NCI-H1105 (cell line): ENCODE measurements at places on chromosomes 12 and 14.

DNA sequence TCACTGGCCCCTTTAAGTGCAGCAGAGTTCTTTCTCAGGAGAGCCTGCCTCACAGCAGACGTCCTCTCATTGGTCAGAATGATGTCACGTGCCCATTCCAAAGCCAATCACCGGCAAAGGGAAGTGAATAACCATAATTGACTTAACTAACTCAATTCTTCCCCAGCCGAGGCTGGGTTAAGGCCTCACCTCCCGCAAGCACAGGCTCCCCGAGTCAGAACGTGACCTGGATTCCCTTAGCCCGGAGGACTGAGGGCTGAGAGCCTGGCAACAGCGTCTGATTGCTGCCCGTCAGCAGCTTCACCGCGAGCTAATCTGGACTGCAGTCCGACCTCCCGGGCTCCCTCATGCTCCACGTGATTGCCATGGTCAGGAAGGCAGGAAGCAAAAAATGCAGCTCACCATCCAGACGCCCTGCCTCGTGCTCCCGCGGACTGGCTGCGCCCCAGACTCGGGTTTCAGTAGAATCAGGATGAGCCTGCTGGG is 92.1 kb upstream of the FZD10 start:
- no peak for DNase-seq

GRCh38 chr12:25687226-25687625 is 134.1 kb upstream of the LMNTD1 start:
- no peak for DNase-seq

- no peak for DNase-seq
These were observed 33.7 kb upstream of the AMN start for GRCh38 chr14:102888748-102889147.

DNA sequence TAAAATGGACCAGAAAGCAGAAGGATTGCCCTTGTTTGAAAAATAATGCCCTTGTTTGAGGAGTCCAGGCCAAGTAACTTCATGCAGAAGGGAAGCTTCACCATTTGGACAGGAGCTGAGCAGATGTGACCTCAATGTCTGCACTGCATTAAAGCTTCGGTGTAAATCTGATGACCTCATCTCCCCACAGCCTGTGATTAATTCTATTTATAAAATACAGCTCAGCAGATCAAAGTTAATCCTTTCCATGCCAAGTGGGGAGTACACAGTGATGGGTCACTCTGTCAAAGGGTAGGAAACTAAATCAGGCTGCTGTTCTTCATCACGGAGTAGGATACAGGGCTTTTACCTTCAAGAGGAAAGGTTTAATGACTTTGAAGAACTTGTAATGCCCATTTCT is 533.7 kb downstream of the RPS29 start:
- DNase-seq = no peak

- no peak for DNase-seq
These were observed 86.7 kb downstream of the B4GALNT3 start for GRCh38 chr12:546265-546919.

GRCh38 chr12:101050631-101051030 is 159.4 kb downstream of the SLC5A8 start:
- DNase-seq = no peak

GRCh38 chr14:93303659-93304058 is 29.2 kb downstream of the BTBD7 start:
- DNase-seq = no peak

GRCh38 chr12:116059904-116060303 is 217.6 kb downstream of the MED13L start:
- no peak for DNase-seq

GRCh38 chr12:79033788-79034187 is 169.2 kb downstream of the SYT1 start:
- no peak for DNase-seq

- DNase-seq = no peak
These were observed 6.6 kb upstream of the RAB3IP start for GRCh38 chr12:69732088-69732487.

GRCh38 chr12:130391186-130391585 is 53.5 kb downstream of the PIWIL1 start:
- DNase-seq = no peak

DNA sequence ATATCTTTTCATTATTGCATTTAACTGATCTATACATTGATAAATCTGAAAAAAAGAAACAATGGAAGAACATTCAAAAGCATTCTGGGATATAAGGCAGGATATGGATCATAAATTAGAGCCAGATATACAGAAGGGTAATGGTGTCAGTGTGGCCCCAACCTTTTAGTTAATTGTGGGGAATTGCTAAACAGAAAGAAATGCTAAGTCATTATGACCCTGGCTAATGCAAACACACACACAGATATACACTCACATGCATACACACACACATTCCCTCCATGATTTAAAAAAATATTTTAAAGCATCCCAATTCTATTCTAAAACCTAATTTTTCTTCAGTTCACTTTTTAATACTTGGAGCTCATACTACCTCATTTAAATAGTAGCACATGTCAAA is 404.5 kb downstream of the BCAT1 start:
- DNase-seq = no peak

- no peak for DNase-seq
These were observed 25.6 kb downstream of the VPS37B start for GRCh38 chr12:122870163-122870842.

DNA sequence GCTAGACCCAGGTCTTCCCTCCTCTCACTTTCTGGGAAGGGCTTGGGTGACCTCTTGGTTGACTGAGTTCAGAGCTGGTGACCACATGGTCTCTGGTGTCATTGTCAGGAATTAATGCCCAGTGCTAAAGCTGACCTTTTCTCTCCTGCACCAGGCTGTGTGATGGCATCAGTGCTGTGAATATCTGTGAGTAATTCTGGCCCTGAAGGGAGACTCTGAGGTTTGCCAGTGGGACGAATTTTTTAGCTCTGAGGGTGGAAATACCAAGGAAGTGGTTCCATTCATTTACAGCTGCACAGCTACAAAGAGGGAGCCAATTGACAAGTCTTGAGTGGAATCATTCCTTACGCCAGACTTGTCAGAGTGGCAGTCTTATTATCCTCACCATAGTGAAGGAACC is 6.2 kb upstream of the KRT86 start:
- no peak for DNase-seq

DNA sequence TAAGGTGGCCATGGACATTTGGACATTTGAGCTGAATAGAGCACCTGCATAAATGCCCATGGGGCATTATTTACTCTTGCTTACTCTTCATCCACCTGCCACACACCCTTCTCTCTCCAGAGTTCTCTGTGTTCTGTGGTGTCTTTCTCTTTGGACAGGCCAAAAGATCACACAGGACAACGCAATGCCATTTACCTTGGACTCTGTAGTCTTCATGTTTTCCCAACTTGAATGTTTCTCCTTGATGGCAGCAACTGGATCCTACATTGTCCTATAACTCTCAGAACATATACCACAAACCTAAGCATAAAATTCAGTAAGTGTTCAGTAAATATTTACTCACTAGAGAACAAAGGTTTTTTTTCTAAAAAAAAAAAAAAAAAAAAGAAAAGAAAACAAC is 41.7 kb upstream of the PTHLH start:
- no peak for DNase-seq

DNA sequence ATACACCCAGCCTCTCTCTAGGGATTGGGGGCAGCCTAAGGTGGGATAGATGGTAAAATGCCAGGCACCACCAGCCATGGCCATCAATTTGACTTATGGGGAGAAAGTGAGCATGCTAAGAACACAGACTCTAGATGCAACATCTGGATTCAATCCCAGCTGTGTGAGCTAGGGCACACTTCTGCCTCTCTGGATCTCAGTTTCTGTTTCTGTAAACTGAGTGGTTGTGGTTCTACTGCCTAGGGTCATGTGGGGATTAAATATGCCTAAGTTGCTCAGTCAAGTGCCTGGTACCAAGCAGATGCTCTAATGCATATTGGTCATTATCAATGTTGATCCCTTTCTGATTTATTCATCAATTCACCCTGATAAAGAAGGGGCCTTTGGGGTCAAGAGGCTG is 12.6 kb upstream of the OAS1 start:
- DNase-seq = no peak

DNA sequence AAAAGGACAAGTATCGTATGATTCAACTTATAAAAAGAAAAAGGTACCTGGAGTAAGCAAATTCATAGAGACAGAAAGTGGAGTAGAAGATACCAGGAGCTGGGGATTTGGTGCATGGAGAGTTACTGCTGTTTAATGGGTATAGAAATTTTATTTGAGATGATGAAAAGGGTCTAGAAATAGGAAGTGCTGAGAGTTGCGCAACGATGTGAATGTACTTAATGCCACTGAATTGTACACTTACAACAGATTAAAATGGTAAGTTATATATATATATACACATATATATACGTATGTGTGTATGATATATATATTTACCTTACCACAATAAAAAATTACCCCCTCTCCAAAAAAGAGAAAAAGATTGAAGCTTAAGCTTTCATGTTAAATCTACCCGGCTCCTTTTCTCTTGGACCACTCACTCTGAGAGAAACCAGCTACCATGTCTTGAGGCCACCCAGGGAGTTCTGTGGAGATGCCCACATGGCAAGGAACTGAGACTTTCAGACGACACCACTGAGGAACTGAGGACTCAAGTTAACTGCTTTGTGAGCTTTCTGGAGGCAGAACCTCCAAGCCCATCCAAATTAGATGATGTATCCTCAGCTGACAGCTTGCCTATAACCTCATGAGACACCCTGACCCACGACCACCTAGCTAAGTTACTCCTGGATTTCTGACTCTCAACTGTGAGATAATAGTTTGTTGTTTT is 130.0 kb upstream of the BTG1 start:
- DNase-seq = no peak

DNA sequence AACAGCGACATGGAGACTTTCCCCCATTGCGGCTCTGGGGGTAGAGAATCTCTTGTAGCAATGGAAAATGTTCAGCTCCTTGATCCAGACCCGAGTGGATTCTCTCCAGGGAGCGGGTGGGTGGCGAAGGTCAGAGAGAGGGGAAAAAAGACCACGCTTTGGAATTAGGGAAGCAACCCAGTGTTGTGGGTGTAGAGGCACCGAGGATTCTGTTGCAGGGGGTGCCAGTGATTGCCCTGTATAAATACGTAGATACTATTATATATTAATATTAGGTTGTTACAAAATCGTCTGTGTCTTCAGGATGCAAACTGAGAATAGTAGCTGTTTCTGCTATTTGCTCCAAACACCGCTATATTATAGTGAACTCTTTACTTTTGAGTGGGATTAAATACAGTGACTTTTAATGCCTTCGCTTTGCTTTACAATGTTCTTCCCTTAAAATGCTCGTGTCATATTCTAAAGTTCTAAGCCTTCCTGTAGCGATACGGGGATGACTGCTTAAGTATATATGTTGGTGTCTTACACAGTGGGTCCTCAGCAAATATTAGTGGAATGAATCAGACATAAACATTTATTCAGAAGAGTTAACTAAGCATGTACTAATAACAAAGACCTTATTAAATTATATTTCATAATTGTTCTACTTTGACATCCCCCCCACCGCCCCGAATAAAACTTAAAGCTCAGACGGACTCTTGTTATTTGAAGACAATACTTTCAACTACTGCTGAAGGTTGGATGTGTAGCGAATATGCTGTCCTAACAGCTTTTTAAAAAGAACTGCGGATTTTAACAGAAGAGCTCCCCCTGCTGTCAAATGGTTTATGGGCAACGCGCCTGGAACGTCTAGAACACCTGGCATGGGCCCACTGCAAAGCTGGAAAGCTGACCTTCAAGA is 136.4 kb upstream of the KRAS start:
- DNase-seq = peak; percentile 88

DNA sequence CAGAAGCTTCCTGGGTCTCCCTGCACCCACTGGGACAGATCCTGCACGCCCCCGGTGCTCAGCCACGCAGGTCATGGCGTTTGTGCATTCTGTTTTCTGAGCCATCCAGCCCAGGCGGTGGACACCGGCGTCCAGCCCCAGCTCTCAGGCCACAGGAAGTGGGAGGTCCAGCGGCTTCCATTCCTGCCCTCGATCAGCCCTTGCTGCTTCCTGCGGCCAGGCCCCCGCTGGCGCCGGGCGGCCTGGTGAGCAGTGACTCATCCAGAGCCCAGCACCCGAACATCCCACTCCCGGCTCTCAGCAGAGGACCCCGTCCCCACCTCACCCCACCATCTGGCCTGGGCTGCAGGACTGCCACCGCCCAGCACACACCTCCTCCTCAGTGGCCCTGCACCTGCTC is 18.0 kb upstream of the NUDT14 start:
- DNase-seq = no peak

DNA sequence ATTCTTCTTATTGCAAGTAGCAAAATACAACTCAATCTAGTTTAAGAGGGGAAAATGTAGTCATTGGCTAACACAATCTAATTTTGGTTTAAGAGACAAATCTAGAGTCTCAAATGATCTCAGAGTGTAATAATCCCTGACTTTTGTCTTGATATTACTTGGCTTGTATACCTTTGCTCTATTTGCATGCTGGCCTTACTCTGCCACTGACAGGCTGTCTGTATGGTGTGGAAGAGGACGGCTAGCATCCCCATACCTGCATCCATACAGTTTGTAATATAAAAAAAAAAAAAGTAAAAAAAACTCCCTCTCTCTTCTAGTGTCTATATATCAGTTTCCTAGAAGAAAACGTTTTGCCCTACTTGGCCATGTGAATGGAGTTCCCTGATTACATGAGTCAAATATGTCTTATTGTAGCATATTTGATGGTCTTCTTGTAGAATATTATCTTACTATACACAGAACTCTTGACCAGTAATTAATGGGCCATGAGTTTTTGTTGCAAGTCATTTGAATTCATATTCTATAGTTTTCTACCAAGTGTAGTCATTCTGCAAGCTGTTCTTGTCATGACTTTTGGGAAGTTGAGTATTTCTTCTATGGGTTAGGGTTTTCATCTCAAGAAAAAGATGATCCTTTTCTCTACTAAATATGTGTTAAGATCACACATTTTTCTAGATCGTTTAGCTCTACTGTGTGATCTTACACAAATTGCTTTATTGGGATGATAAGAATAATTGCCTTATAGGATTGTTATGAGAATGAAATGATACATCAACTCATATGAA is 8.2 kb downstream of the HIF1A start:
- no peak for DNase-seq

DNA sequence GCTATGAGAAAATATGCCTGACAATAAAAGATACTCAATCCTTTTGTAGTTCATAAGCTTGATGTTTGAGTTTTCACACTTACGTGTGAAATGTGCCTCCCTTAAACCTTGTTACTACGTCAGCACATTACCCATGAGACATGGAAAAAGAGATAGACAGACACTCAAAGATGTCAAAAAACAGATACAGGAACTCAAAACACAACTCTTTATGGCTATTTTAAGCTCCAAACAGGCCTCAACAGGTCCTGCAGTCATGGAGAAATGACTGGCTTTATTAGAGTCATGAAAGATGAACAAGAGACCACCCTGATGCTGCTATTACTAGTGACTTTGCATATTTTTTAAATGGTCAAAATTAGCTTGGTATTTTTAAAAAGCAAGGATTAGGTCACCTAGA is 184.5 kb downstream of the MON2 start:
- no peak for DNase-seq

GRCh38 chr14:51862176-51862796 is 1.9 kb downstream of the GNG2 start:
- DNase-seq = no peak
